NCI-H460 (cell line): ENCODE measurements at places on chromosomes 1 and 21.

GRCh38 chr1:75342786-75343185 lies 208.6 kb downstream of the LHX8 start:
- DNase-seq, result no peak

DNA sequence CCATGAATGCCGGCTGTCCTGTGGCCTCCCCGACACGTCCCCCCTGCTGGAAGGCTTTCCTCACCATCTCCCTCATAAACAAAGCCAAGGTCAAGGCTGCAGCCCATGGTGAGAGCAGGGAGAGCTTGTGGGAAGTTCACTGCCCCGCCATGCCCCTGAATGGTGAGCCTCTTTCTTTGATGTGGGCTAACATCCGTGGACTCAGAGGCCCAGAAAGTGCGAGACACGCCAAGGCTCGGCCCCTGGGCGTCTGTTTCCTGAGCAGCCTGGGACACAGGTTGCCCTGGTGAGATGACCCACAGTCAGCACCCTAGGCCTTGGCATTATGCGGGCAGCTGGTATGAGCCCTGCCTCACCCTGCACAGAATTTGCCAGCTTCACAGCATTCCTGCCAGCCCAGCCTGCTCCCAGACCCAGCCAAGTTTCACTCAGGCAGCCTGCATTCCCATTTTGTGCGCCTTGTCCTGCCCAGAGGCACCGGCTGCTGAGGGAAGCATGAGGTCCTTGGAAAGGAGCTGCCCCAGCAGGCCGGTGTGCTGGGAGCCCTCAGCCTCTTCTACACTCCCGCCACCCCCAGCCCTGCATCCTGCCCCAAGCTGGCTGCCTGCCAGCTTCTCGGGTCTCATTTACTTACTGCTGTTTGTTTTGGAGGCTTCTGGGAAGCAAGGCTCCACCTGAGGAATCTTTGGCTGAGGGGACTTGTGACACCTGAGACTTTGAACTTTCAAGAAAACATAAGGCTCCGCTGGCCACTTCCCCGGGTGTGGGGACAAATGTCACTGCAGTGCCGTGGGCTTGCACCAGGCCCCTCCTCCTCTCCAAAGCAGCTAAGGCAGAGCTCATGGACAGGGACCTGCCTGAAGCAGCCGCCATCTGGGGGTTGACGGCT lies 31.9 kb downstream of the NEK2 start:
- DNase-seq, result no peak

DNA sequence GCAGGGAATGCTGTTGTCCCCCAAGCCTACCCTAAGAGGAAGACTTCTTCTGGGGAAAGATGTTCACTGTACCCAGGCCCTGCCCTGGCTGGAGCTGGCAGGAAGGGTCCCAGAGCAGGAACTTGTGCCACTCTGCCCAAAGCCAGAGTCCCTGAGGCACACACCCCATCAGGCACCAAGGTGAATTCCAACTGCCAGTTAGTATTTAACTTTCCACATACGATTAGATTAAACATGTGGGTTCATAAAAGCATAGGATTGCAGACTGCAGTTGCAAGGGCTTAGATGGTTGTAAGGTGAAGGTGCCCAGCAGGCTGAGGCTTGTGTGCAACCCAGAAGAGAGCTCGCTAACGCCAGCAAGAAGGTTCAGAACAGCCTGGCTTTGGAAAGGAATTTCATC lies at the start of gene KCNE2:
Gene KCNE2, plus strand, starts transcription at position 274 of the 400 bp plus-strand sequence. CDS start 6,473 bp downstream, outside the sequence.
- DNase-seq, result no peak

DNA sequence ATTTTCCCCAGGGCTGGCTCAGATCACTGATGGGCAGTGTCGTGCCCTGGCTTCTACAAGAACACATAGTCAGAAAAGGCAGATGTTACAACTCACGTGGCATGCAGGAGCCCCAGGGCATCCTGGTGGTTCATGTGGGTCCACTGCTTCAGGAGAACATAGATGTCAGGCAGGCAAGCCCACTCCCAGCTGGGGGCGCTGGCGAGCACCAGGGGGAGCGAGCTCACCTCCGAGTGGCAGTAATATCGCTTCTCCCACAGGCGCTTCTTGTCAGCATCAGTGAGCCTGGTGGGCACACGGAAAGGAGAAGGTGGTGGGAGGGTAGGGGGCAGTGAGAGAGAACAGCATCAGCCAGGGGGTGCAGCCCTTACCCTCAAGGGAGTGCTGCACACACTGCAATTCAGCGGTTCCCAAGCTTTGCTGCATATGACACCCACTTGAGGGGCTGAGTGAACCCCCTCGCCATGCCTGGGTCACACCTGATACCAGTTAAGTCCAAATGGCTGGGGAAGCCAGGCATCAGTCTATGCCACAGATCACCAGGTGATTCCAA lies 34.3 kb upstream of the PPP1R15B start:
- peak; percentile 44 for DNase-seq

DNA sequence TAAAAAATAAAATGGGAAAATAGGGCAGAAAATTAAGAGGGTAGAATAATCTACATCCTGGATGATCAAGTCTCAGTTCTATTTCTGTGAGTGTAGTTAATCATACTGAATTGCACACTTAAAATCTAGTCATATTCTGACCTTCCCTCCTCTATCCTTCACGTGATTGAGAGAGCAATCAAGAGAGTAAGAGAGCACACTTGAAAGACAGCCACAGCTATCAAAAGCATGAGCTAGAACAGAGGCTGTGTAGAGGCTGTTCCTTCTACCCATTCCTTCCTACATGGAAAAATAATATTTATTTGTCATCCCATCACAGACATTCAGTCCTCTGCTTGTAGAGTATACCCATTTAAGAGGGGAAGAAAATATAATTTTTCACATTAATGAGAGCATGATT lies 52.4 kb downstream of the PHC2 start:
- DNase-seq, result no peak

GRCh38 chr1:1858382-1859086 lies 32.4 kb downstream of the GNB1 start:
- peak; percentile 18 for DNase-seq

- DNase-seq, result no peak
Observed at GRCh38 chr21:32957545-32957944, 68.2 kb upstream of the OLIG2 start.

DNA sequence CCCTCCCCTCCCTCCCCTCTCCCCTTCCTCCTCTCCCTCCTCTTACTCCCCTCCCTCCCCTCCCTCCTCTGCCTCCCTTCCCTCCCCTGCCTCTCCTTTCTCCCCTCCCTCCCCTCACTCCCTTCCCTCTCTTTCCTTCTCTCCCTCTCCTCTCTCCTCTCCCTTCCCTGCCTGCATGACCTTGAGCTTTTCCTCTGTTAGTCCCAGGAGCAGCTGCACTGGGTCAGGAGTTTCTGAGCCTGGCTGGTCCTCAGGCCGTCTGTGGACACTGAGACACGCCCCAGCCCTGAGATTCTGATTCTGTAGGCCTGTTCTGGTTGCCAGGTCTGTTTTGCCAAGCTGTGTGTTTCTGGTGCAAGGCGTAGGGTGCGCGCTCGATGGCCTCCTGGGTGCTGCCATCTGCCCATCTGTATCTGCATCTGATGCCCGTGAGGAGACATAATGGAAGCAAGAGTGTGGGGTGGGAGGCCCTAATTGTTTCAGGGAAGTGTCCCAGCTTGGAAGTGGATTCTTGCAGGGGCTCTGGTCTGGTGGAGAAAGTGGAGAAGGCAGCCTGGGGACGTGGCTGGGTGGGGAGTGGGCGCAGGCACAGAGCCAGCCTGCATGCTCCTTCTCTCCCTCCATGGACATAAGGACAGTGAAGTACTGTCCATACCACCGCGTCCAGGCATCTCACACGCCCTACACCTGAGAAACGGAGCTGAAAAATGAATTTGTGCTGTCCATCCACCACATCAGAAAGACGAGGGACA lies 97.2 kb downstream of the WDR4 start:
- DNase-seq, result no peak

- DNase-seq, result peak; percentile 16
Observed at GRCh38 chr1:205543351-205544301, 39.2 kb downstream of the CDK18 start.

DNA sequence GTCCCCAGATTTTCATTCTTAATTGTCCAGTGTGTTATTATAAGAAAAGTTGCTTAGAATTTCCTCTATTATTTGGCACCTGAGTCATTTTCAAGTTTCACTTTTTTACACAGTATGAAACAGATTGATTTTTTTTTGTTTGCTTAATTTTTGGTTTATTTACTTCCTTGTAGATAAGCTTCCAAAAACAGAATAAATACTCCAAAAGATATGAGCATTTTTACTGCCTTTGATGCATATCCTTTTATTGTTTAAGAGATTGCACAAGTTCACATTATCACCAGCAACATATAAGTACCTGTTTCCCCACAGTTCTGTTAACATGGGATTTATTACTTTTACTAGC lies 36.3 kb upstream of the AHCYL1 start:
- DNase-seq, result no peak
